ENCODE measurements at places on chromosomes 6 and 20.
A peak's percentile ranks its signal among the peaks of the same experiment; 100 is the strongest.

- no peak for DNase-seq
Observed at GRCh38 chr20:50054626-50055511, 58.1 kb downstream of the UBE2V1 start.

GRCh38 chr20:44028868-44029847 lies 114.5 kb downstream of the TOX2 start:
- DNase-seq = no peak

DNA sequence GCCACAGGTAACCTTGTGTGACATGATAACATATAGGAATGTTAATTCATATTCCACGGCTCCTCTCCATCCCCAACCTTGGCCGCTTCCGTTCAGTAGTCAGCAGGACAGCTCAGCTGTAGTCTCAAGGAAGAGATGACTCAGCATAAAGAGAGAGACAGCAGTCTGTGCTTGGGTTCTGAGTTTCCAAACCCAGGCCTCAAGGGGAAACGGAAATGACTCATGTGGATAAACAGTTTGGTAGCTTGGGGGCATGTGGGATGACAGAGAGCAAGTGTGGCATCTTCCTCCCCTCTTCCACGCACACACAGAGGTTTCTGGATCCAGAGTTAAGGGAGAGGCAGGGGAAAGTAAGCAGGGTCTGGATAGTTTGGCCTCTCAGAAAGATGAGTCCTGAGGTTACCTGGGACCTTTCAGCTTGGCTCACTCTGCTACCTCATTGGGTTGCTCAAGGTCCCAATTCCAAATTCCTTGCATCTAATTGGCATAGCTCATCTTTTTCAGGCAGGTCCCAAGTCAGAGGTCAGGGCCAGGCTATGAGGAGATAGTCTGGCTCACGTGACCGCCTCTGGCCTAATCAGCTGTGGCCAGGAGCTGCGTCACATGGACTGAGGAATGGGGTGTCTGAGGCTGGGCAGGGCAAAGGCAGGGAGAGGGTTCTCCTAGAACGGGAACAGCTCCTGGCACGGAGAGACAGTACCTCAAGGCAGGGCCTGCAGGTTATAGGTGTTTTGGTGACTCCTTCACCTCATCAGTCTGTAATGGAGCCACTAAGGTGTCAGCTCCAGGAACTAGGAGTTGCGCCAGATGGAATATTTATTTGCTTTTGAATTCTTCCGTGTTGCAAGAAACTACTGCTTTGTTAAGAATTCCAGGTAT lies 36.5 kb upstream of the MLN start:
- no peak for DNase-seq

DNA sequence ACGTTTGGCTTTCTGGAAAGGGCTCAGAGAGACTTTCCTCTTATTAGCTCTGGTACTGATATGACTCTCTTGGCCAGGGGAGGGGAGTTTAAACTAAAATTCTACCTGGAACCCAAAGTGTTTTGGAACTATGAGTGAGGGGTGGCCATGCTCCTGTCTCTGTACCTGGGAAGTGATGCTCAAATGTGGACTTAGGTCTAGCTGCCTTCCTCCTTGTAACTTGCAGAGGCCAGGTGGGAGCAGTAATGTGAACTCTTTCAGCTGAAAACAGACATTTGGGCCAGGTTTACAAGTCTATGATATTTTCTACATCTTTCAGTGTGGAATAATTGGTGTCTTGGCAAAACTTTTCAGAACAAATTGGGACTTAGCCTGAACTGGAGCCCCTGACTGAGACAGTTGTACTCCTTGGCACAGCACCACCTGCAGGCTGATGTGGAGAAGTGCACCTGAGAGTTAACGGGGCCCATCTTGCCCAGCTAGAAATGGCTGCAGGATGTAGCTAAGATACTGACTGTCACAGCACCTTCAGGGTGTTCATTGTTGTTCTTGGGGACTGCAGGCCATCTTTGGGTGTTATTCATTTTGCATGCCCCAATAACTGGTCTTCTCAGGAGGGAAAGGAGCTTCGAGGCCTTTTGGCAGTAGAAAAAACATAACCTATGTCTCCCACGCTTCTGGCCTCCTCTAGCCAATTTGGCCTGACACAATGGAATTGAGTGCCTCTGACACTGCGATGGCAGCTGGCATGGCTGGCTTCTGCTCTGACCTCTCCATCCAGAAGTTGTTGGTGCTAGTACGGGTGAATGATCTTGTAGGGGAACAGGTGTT lies 37.1 kb downstream of the CD109 start:
- DNase-seq = peak; percentile 31

DNA sequence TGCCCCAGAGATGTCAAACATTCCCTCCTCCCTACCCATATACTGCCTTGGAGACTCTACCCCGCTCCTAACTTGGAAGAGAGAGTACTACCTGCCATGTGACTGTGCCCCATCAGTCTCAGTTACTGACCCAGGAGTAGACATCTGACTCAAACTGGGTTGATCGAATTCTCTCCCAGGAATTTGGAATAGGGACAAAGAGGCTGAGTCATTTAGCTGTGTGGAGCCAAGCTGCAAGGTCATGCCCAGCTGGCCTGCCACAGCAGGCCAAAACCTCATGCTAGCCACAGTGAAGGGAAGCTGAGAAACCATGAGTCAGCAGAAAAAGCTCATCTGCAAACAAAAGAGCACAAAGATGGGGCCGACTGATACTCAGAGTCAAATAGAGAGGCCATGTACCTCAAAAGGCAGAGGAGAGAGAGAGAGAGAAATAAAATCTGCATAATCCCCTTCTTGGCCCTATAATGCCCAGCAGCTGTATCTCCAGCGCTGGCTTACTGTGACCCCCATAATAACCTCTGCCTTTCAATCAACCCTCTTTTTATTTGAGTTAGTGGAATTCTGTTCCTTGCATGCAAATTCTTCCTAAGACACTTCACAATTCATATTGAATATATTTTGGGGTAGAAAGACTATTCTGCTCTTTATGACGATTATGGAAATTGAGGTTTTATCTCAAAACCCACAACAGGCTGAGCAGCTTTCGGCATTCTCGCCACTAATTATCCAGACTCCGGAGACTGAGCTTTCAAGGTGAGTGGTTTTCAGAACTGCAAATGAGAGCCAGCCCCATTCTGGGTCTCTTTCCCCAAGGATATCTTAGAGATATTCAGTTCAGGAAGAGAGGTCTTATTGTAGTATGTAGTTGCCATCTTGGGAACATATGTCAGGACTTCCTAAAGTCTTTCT lies 21.4 kb upstream of the AKIRIN2 start:
- no peak for DNase-seq

GRCh38 chr6:150276168-150276936 lies 92.5 kb upstream of the IYD start:
- DNase-seq = no peak

GRCh38 chr6:1619673-1620503 lies 10.2 kb downstream of the FOXC1 start:
- no peak for DNase-seq

- DNase-seq = no peak
Observed at GRCh38 chr6:3237761-3238662, 10.6 kb upstream of the TUBB2B start.

- DNase-seq = no peak
Observed at GRCh38 chr20:33290852-33291251, 7.8 kb downstream of the BPIFB1 start.

DNA sequence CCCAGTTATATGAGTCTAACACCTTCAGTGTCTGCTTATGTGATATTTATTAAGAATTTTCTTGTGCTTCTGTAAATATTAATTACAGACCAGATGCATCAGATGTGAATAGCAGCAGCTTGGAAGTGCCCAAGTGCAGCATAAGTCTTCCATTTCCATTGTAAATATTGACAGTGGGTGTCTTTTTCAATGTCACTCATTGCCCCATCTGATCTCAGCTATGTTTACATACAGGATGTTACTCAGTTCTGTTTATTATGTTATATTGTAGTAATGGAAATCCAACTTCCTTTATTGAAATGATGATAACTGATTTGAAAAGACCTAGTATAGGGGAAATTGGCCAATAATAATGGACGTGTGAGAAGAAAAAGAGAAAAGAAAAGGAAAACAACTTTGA lies 296.7 kb downstream of the SAMD5 start:
- no peak for DNase-seq

DNA sequence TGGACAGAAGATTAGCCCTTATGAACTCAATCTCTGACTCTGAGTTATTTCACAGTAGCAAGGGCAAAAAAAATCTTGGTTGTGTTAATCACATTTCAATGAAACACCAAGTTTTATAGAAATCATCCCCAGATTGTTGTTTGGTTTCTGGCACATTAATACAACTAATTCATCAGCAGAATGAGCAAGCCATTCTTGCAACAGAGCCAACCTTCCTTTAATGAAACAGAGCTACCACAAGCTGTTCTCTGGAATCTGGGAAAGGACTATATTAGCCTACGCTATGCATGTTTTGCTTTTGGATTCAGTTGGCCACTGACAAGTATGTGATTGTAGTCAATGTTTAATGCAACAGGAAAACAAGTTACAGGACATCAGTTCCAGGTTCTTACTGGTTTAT lies 13.8 kb upstream of the POPDC3 start:
- DNase-seq = no peak

DNA sequence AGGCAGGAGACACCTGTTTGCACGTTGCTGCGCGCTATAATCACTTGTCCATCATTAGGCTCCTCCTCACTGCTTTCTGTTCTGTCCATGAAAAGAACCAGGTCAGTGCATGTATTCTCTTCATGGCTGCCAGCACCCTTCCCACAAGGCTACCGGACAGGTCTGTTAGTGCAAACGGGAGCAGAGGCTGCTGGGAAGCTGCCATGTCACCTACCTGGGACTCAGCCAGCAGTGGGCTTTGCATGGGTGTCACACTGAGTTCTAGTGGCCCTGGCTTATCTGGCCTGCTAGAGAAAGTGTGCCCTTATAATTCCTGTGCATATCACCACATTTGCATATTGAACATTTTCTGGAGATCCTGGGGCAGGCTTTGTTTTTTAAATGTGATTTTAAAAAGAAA lies 24.8 kb downstream of the LYRM2 start:
- no peak for DNase-seq

DNA sequence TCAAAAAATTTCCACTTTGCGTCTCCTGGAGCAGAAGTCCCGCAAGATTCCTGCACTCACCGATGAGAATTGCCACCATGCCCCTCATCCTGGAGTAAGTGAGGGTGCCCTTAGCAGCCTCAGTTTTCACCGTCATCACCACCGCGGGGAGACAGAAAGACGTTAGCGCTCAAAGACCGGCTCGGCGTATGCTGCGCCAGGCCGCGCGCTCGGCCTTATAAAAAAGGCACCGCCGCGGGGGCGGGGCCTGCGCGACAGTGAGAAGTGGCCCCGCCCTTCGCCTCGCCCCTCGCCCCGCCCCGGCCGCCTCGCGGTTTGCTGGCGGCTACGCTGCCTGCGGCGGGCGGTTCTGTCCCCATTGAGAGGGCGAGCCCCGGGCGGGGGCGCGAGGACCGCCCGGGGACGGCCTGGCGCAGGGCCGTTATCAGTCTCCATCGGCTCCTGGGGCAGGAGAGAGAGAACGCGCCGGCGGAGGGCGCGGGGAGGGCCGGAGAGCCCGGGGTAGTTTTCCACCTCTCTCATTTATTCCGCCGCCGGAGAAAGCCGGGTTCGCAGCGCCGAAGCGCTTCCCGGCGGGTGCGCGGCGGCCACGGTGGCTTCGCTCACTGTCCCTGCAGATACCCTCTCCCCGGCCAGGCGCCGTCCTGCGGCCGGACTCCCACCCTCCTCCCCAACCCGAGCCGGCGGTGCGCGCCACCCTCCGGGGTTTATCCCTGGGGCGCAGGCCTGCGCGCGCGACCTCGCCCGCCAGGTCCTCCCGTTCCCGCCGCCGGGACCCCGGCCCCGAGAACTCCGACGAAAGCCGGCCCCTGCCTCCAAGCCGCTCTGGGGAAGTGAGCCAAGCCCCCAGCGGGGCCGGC lies 122.5 kb upstream of the SLC2A12 start:
- DNase-seq = peak; percentile 79

DNA sequence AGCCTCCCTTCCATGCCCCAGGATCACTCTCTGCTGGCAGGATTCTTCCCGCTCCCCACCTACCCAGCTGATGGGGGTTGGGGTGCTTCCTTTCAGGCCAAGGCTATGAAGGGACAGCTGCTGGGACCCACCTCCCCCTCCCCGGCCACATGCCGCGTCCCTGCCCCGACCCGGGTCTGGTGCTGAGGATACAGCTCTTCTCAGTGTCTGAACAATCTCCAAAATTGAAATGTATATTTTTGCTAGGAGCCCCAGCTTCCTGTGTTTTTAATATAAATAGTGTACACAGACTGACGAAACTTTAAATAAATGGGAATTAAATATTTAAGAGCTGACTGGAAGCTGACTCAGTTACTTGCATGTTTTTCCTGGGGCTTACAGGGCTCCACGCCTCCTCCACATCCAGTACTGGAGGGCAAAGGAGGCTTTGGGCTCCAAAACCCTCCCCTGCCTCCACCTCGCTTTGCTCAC lies 24.3 kb upstream of the FANCE start:
- no peak for DNase-seq

DNA sequence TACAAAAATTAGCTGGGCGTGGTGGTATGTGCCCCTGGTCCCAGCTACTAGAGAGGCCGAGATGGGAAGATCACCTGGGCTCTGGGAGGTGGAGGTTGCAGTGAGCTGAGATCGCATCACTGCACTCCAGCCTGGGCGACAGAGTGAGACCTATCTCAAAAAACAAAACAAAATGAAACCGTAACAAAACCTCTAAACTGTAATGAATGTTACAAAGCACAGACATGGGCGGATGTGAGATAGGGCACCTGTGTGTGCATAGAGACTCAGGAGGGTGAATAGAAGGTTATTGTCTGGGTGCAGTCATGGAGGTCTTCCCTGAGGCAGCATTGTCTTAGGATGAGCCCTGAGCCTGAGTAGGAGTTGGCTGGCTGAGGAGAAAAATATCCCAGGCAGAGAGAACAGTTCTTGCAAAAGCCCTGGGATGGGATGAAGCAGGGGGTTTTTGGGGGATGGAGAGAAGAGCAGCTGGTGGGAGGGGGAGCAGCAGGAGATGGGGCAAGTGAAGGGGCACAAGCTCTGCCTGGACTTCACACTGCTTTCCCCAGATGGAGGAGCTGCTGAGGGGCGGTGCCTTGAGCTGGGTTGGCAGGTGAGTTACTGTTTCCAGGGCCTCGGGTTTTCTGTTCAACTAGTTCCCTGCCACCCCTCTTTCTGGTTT lies 5.2 kb downstream of the BCAS4 start:
- DNase-seq = no peak

GRCh38 chr6:156940221-156940620 lies 163.0 kb downstream of the ARID1B start:
- DNase-seq = no peak

DNA sequence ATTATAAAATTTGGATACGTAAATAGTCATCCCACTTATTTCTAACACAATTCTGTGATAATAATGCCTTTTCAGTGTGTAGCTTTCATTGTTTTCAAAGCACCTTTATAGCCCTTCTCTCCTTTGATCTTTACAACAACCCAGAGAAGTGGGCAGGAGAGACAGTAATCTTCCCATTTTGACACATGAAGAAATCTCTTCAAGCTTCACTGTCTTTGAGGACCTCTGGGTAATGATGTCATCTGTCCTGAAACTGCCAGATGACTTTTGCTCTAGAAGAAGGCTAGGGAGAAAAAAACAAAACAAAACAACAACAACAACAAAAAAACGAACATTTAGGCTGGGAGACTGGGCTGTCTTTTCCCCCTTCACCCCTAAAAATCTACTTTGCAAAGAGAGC lies 203.0 kb downstream of the KCNQ5 start:
- no peak for DNase-seq

GRCh38 chr6:131937703-131938631 lies 13.2 kb downstream of the CCN2 start:
- no peak for DNase-seq

GRCh38 chr20:8645326-8645725 lies 423.6 kb upstream of the PLCB4 start:
- no peak for DNase-seq

Measured in NCI-H1092 treated with DMSO at 0.1 percent for 48 hours (cell line).